Activated T-cell treated with anti-CD3 and anti-CD28 coated beads, Interleukin-2, amount 50 U/mL, for 1 hour (primary cell): ENCODE measurements at places on chromosomes 6 and 20.

- no peak for DNase-seq
Measured at GRCh38 chr20:55437798-55438415, 567.4 kb downstream of the CBLN4 start.

- DNase-seq: no peak
Measured at GRCh38 chr6:35343092-35343834, 905 bp downstream of the PPARD start.

GRCh38 chr20:57908704-57909630 lies 199.2 kb upstream of the PMEPA1 start:
- DNase-seq: no peak

- no peak for DNase-seq
Measured at GRCh38 chr20:12925210-12925755, 83.5 kb upstream of the SPTLC3 start.

DNA sequence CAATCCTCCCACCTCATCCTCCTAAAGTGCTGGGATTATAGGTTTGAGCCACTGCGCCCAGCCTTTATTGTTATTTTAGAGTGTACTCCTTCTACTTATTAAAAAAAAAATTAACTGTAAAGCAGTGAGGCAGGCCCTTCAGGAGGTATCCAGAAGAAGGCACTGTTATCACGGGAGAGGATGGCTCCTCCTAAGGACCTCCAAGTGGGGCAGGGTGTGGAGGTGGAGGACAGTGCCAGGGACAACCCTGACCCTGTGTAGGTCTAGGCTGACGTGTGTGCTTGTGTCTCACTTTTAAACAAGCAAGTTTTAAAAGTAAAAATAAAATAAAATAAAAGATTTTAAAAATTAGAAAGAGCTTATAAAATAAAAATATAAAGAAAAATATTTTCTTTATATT lies 23.7 kb upstream of the TAF4 start:
- DNase-seq: no peak

DNA sequence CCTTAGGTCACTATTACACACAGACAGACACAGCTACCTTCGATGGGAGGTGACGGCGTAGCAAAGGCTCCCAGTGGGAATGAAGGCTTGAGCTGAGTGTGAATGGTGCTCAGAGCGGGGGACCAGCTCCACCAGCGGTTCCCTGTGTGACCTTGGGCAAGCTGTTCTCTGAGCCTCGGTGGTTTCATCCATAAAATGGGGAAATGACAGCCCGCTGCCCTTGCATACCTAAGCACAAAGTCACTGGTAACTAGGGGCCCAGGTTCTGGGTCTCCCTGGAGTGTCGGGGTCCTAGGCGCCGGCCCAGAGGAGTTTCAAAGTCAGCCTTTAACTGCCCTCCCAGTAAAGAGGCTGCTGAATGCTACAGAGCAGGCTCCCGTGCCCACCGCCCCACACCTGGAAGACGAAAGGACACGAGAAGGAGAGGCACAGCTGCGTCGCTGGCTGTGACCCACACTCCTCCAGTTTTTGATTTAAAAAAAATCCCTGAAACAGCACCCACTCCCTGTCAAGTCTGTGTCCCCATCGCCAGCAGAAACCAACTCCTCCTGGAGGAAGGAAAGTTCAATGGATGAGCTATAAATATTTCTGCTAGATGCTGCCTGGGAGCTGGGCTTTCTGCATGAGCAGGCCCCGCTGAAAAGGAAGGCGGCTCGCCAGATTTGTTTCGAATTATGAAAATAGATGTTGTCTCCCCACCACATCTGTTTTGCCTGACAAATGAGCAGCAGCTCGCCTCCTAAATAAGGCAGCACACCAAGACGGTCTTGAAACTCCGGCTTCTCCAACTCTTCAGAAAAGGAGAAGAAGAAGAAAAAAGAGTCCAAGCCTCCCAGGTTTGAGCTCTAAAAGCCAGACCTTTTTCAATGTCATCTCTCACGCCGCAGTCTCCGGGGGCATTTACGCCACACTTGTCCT lies 27.4 kb downstream of the PMEPA1 start:
- DNase-seq: no peak

DNA sequence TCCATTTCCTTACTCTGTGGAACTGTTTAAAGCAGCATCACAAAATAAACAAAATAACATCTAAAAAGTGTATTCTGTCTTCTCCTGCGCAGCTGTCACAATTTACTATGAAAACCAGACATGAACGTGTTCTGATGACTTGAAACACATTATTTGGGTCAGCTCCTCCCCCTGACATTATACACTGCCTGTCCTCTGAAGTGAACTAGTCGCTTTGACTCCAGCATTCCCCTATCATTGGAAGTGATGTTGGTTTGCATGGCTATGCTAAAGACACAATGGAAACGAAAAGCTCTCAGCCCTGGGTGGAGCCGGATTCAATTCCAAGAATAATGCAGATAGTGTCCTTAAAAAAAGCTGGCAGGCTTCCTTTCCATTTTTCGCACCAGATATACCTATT lies 125.9 kb downstream of the FYN start:
- DNase-seq: no peak

DNA sequence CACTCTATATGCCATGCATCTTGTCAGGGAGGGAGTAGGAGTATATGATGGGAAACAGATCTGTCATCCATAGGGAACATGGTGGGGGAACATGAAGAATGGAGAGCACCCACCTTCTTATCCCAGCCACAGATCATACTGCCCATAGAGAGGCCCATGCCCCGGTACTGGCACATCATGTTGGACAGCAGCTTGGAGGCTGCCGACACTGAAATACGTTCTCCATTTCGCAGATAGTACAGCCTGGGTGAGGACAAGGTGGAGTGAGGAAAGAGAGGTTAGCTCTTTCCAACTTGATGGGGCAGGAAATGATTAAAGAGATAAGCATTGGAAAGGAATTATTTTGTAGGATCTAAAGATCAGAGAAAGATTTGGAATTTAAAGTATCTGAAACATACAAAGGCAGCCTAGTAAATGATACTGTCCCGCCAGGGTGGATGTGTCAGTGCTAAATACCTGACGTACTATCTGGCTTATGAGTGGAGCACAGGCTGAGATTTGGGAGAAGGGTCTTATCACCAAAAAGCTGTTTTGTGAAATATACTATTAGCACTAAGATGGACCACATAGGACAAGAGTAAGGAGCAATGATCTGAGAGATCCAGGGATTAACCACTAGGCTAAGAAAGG lies 1.7 kb downstream of the PSMB8 start:
- no peak for DNase-seq

DNA sequence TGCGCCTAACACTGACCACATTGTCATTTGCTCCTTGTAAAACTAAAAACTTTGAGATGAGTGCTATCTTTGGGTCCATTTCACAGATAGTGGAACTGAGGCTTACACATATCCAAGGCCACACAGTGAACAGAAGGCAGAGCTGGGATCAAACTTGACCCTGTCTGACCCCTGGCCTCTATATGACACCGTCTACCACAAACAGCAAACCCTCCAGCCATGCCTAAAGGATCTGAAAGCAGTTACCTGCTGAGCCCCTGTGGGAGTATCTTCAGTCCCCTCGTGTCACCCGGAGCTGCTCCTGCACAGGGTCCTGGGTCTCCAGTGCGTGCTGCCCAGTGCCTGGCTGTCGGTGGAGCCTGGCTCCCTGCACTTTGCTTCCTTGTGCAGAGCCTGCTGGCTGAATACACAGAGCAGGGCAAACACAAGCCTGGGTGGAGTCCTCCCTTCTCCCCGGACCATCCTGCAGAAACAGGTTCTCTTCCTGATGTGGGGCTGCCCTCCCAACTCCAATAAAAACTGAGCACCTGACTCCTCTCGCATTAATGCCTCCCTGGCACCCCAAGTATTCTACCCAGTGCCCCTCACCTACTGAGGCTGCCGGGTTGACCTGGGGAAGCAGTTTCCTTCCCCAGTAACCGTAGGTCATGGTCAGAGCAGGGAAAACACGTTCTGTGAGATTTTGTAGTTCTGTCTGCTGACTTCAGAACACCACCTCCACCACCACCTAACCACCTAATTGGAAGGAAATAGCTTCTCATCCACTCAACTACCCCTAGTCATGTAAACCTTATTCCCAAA lies at the start of gene BCAS1:
Gene BCAS1, minus strand, starts transcription at position 408 of the 801 bp plus-strand sequence. CDS start 11,876 bp downstream, outside the sequence.
- no peak for DNase-seq

GRCh38 chr20:53622247-53623133 lies 28.9 kb upstream of the ZNF217 start:
- no peak for DNase-seq
